ENCODE measurements at places on chromosomes 7 and 10.
A peak's percentile ranks its signal among the peaks of the same experiment; 100 is the strongest.

DNA sequence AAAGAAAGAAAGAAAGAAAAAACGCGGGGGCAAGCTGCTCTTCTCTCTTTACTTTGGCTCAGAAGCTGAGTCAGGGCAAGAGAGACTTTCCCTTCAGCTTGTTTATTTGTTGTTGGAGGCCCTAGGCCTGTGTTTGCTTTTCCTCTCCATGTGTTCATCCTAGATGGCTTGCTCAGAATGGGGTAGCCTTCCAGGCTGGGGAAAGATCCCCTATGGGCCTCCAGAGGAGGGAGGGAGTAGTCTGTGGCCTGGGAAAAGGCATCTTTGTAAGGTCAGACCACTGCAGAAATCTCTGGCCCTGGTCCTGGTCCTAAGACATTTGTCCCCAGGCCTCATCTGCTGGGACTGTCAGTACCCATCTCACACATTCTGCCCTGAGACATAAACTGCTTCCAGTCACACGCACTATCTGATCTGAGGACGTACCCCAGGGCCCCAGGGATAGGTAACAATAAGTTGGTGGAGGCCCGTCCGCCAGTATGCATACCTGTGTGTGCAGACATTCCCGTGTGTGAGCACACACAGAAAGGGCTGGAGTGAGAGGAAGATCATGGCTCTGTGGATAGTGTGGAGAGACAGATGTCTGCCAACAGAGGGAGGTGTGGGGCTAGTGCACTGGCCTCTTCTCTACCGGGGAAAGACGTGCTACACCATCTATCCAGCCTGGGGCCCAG is 4.9 kb upstream of the SCD start:
- peak; percentile 27 for DNase-seq

- peak; percentile 64 for DNase-seq
Observed at GRCh38 chr10:100510533-100511308, 8.9 kb downstream of the SEC31B start.

DNA sequence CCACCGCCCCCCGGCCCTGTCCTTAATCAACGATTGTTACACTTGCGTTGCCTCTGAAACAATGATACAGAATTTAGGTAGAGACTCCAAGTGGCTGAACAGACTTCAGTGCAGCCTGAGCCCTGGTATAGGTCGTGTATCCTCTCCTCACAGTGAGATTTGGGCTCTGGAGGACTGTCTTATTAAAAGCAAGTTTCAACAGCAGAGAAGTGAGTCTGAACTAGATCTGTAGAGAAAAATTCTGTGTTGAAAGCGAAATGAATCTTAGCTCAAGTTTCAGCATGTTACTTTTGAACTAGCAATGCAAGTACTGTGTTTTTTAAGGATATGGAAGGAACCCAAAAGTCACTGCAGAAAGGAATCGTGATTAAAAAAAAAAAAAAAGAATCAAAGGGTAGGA is 103.1 kb downstream of the HOXA1 start:
- DNase-seq, result no peak

- no peak for DNase-seq
Observed at GRCh38 chr7:27346531-27347275, 104.1 kb downstream of the EVX1 start.

DNA sequence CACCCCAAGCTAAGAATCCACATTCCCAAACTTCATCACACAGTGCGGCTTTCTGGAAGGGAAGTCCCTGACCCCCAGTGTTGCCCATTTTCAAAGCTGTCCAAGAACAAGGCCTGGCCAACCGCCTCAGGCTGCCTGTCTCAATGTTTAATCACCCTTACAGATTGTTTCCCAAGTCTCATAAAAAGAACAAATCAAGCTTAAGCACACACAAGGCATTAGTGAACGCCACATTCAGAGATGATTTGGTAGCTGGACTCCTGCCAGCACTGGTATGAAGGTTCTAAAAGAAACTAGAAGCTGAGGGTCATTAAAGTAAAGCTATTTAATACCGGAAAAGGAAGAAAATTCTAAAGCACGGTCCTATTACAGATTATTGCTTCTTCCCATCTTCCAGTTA is 35.6 kb downstream of the C10orf90 start:
- DNase-seq, result no peak

DNA sequence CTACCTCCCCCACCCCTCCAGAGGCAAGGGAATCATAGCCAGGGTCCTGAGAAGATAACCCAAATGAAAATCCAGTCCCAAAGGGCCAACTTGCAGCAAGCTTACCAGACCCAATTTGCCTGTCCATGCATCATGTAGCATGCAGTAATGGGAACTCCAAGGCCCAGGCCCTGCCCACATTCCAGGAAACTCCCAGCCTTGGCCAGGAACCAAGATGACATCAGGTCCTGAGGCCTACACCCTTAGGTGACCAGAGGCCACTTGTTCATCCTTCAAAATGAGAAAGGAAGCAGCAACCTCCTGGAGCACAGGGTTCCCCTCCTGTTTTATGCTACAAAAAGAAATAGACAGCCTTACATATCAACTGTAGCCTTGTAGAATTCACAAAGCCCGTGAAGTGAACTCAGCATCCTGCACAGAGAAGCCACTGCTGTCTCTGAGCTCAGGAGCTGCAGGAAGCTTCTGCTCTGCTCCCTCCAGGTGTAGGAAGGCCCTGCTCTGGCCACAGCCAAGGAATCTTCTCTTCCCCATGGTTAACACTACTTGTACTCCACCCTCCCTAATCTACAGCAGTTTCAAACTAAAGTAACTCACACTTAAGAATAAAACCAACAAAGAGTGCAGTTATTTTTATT is 30.3 kb upstream of the GRB10 start:
- DNase-seq, result no peak

DNA sequence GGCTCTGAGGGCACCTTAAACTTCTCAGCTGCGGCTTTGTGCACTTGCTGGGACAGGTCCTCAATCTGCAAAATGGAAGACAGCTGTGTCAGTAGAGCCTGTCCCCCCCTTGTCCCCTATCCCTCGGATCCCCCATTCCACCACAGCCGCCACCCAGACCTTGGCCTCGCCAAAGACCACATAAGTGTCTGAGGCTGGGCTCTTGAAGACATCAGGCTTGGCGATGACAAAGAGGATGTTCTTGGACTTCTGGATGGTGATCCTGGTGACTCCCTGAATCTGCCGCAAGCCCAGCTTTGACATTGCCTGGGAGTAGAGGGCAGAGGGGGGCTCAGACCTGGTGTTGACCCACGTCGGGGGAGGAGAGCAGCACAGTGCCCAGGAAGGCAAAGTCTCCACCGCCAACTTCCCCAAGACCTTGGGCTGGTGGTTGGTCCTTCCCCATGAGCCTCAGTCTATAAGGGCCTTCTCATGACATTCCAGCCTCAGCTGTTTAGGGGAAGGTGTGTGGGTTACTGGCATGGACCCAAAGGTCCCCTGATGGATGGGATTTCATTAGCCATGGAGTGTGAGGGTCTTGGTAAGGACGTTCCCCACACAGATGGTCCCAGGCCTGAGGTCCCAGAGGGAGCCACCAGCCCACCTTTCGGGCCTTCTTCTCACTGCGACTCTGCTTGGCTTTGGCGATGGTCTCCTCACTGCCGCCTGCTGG is 7.7 kb downstream of the NACAD start:
- no peak for DNase-seq

DNA sequence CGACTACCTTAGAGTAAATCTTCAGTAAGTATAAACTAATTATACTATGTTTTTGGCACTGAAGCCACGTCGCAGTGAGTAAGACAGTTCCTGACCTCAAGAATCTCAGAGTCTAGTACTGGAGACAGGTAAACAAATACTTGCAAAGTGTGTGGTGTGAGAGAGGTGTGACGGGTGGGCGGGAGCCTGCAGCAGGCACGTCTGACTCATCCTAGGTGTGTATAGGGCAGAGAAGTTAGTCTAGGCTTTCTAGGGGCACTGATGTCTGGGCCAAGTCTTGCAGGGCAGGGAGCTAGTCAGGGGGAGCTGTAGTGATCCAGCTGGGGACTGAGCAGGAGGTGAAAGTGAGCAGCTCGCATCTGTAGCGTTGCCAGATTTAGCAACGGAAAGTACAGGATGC is 35.9 kb upstream of the SFTPD start:
- DNase-seq, result peak; percentile 69

All from stimulated activated CD4-positive, alpha-beta T cell treated with anti-CD3 and anti-CD28 coated beads, Interleukin-12 subunit alpha, Interleukin-12 subunit beta, amount 100 ng/mL, for 48 hours (primary cell).